Osteocyte (in vitro differentiated cells): ENCODE measurements at places on chromosomes 16 and 17.

- no peak for DNase-seq
These were observed 54.6 kb downstream of the ABCC12 start for GRCh38 chr16:48101069-48101674.

GRCh38 chr17:72529386-72529785 lies 408.6 kb downstream of the SOX9 start:
- no peak for DNase-seq

DNA sequence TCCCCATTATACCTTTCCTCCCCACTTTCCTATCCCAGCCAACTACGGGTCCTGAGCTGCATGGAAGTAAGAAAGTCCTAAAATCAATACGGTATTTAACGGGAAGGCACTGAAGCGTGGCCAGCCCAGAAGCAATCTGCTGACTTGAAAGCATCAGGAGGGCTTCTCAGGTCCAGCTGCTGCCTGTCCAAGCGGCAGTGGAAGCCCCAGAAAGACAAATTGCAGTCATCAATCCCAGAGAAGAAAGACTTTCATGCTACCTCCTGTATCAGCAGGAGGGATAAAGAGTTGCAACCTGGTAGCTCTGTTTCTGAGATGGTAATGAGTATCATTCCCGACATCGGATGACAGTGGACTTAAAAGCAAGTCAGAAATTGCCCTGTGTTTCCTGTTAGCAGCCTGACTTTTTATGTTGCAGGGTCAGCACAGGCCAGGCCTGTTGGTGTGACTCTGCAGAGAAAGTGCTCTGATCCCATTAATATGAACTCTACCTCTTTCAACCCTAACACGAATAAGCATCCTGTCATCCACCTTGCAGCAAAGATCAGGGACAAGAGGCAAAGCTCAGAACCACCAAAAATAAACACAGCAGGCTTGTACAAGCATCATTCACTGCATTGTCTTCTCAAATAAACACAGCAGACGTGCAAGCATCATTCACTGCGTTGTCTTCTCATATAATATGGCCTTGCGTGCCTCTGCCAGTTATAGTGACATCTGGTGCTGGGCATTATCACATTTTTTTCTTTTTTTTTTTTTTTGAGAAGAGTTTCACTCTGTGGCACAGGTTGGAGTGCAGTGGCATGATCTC lies 358.6 kb upstream of the CDH11 start:
- no peak for DNase-seq

GRCh38 chr17:15432807-15433611 lies 34.4 kb downstream of the CDRT4 start:
- DNase-seq: no peak

DNA sequence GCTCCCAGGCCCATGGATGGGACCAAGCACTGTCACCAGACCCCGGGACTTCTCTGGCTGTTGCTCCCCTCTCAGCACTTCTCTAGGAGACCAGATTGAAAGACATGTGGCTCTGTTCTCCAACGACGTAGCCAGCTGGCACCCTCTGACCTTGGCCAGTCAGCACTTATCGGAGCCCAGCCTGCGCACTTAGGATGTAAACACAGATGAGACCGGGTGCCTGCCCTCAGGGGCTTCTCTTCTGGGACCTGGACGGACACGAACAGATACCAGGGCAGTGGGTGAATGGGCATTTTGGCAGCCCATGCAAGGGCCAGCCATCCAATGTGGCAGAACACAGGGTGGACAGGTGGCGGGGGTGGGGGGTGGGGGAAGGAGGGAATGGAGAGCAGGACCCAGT lies 6.6 kb downstream of the ZDHHC1 start:
- DNase-seq: no peak
